ENCODE measurements at places on chromosomes 5 and 9.

DNA sequence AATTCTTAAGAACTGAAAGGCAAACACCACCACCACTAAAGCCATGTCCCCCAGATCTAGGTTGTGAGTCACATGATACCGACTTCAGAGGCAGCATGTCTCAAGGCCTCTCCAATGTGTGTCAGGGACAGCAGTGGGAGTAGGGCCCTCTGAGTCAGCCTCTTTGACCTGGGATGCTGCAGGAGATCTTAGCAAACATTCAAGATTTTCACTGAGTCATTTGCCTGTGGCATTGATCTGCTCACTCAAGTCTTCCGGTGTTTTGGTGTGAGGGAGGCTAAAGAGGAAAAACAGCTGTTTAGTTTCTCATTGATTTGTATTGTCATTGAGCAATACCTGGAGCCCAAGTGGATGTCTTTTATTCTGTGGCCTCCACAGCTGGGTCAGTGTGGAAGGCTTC is 36.1 kb downstream of the TMC1 start:
- H3K27me3 ChIP-seq, result no peaks in the 10 kb centered on the region
- H3K27ac ChIP-seq, result no peak overlapping the region
- peaks cover 6% of the 10 kb centered on the region for H3K4me1 ChIP-seq

DNA sequence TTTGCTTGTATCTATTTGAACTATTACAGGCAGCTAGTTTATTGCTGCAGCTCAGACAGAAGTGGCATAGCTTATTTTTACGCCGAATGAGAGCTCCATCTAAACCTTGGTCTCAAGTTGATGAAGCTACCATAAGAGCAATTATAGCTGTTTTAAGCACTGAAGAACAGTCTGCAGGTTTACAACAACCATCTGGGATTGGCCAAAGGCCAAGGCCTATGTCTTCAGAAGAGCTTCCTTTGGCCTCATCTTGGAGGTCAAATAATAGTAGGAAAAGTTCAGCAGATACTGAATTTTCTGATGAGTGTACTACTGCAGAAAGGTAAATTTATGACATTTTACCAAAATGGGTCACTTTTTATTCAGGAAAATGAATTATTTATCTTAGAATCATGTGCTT is 67.9 kb downstream of the YTHDC2 start:
- H3K27me3 ChIP-seq, result no peaks in the 10 kb centered on the region
- DNase-seq, result no peak
- H3K36me3 ChIP-seq, result no peaks in the 10 kb centered on the region

GRCh38 chr9:110112792-110113191 is 95.2 kb downstream of the C9orf152 start:
- H3K4me3 ChIP-seq, result no peak overlapping the region
- no peaks in the 10 kb centered on the region for H3K27me3 ChIP-seq
- peaks cover 83% of the 10 kb centered on the region for H3K4me1 ChIP-seq
- no peak for DNase-seq

- H3K27me3 ChIP-seq, result no peaks in the 10 kb centered on the region
- H3K4me1 ChIP-seq, result no peaks in the 10 kb centered on the region
- DNase-seq, result peak; percentile 27
- no peak overlapping the region for H3K4me3 ChIP-seq
- peak overlapping the region; percentile 85 for H3K27ac ChIP-seq
Measured at GRCh38 chr5:138503487-138504270, 38.4 kb downstream of the EGR1 start.

GRCh38 chr5:5622806-5623205 is 200.3 kb downstream of the ICE1 start:
- H3K36me3 ChIP-seq, result peaks cover 46% of the 10 kb centered on the region
- no peak overlapping the region for H3K27ac ChIP-seq
- no peak for DNase-seq
- no peak overlapping the region for H3K4me3 ChIP-seq
- no peaks in the 10 kb centered on the region for H3K4me1 ChIP-seq
- peaks cover 7% of the 10 kb centered on the region for H3K27me3 ChIP-seq

- peaks cover 18% of the 10 kb centered on the region for H3K4me1 ChIP-seq
- no peak overlapping the region for H3K4me3 ChIP-seq
- H3K27me3 ChIP-seq, result no peaks in the 10 kb centered on the region
- no peaks in the 10 kb centered on the region for H3K36me3 ChIP-seq
- no peak for DNase-seq
Measured at GRCh38 chr5:169745441-169746146, 108.5 kb downstream of the DOCK2 start.

DNA sequence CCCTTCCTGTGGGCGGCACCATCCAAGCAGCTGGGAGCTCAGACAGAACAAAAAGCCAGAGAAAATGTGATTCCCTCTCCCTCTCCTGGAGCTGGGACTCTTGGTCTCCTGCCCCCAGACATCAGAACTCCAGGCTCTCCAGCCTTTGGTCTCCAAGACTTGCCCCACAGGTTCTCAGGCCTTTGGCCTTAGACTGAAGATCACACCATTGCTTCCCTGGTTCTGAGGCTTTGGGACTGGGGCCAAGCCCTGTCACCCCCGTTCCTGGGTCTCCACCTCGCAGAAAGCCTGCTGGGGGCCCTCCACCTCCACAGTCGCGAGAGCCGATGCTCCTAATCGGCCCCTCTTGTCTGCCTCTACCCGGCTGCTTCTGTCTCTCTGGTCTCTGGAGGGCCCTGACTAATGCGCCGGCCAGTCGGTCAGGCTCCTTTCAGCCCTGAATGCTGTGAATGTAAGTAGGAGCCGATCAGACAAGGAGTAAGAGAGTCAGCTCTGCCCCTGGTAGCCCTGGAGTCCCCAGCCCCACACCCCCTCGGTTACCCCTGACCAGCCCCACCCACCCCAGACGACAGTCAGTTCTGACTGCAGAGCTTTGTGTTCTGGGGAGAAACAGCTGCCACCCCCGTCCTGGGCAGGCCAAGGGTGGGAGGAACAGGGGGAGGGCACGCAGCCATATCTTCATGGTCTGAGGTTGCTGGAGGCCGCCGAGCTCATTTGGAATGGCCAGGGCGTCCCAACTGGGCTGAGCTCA is 57.5 kb downstream of the VAV2 start:
- H3K27ac ChIP-seq, result no peak overlapping the region
- no peak overlapping the region for H3K4me3 ChIP-seq
- H3K36me3 ChIP-seq, result peaks cover 15% of the 10 kb centered on the region
- H3K4me1 ChIP-seq, result peaks cover 13% of the 10 kb centered on the region

DNA sequence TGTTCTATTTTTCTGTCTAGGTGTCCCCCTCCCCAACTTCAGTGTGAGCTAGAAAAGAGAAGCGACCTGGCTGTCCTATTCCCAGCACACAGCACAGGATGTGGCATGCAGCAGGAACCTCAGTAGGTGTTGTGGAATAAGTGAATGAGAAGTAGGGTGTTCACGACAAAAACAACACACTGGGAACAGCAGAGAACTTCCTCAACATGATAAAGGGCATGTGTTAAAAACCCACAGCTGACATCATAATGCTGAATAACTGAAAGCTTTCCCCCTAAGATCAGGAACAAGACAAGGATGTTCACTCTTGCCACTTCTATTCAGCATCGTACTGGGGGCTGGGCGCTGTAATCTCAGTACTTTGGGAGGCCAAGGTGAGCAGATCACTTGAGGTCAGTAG is 155.6 kb upstream of the ZNF618 start:
- peak overlapping the region; percentile 17 for H3K27ac ChIP-seq
- no peak for DNase-seq
- peaks cover 14% of the 10 kb centered on the region for H3K27me3 ChIP-seq
- peaks cover 11% of the 10 kb centered on the region for H3K4me1 ChIP-seq
- H3K4me3 ChIP-seq, result no peak overlapping the region

GRCh38 chr5:157571357-157571827 is 4.2 kb downstream of the ADAM19 start:
- peaks cover 5% of the 10 kb centered on the region for H3K36me3 ChIP-seq
- H3K27me3 ChIP-seq, result peaks cover 19% of the 10 kb centered on the region
- no peak overlapping the region for H3K4me3 ChIP-seq
- no peak for DNase-seq

- H3K4me3 ChIP-seq, result no peak overlapping the region
- no peaks in the 10 kb centered on the region for H3K27me3 ChIP-seq
- 0 out of 2 replicates have a peak, but pooled peaks cover 4% of the 10 kb centered on the region for H3K4me1 ChIP-seq
- H3K36me3 ChIP-seq, result no peaks in the 10 kb centered on the region
- no peak for DNase-seq
Measured at GRCh38 chr5:10213316-10213715, 36.4 kb downstream of the ATPSCKMT start.

GRCh38 chr5:172901788-172902496 is 57.3 kb upstream of the RPL26L1 start:
- no peak overlapping the region for H3K4me3 ChIP-seq
- DNase-seq, result no peak
- no peaks in the 10 kb centered on the region for H3K27me3 ChIP-seq

DNA sequence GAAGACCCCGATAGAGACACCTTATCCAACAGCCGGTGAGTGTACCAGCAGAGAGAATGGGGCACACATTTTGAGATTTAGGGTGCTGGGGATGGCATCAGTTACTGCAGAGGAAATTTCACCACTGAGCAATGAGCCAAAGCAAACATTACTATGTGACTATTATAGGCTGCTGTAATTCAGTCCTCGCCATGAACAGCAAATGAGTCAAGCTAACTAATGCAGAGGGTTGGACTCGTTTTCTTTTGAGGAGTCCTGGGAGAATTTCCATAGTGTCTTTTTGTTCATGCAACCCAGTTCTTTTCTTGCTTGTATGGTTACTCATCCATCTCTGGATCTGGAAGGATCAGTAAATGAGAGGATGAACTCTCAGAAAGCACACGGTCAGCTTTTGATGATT is 323.8 kb downstream of the PSAT1 start:
- no peak overlapping the region for H3K4me3 ChIP-seq
- no peaks in the 10 kb centered on the region for H3K27me3 ChIP-seq
- DNase-seq, result no peak
- no peak overlapping the region for H3K27ac ChIP-seq
- H3K36me3 ChIP-seq, result no peaks in the 10 kb centered on the region
- no peaks in the 10 kb centered on the region for H3K4me1 ChIP-seq

GRCh38 chr9:97710356-97711222 is 13.4 kb upstream of the XPA start:
- H3K27me3 ChIP-seq, result peaks cover 17% of the 10 kb centered on the region
- peak; percentile 34 for DNase-seq
- H3K36me3 ChIP-seq, result no peaks in the 10 kb centered on the region
- peaks cover 23% of the 10 kb centered on the region for H3K4me1 ChIP-seq
- H3K27ac ChIP-seq, result no peak overlapping the region

GRCh38 chr9:14497476-14497875 is 183.5 kb upstream of the NFIB start:
- peaks cover 14% of the 10 kb centered on the region for H3K4me1 ChIP-seq
- H3K36me3 ChIP-seq, result no peaks in the 10 kb centered on the region
- no peak overlapping the region for H3K4me3 ChIP-seq
- DNase-seq, result no peak

DNA sequence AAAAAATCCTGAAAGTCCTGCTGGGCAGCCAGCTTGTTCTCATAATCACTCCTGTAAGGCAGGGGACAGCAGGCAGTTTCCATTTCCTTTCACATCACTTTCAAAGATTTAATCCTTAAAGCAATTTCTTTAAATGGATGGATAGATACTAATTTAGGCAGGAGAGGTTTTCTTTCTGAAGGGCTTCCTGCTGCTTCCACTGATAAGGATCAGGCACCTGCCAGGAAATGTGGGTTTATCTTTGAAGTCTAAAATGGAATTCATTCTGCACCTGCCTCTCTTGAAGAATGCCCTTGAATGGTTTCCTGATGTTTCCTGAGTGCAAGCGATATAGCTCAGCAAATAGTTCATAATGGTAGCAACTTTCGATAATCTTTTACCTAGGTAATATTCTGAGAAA is 64.5 kb downstream of the STARD4 start:
- no peak for DNase-seq
- H3K27me3 ChIP-seq, result no peaks in the 10 kb centered on the region
- H3K27ac ChIP-seq, result peak overlapping the region; percentile 96

- H3K27me3 ChIP-seq, result no peaks in the 10 kb centered on the region
- no peak overlapping the region for H3K4me3 ChIP-seq
- no peak overlapping the region for H3K27ac ChIP-seq
- DNase-seq, result no peak
- peaks cover 18% of the 10 kb centered on the region for H3K36me3 ChIP-seq
- no peaks in the 10 kb centered on the region for H3K4me1 ChIP-seq
Measured at GRCh38 chr5:43572357-43572756, 15.5 kb upstream of the PAIP1 start.

Measured in WTC11 (cell line).